ENCODE measurements at places on chromosomes 5 and 9.

DNA sequence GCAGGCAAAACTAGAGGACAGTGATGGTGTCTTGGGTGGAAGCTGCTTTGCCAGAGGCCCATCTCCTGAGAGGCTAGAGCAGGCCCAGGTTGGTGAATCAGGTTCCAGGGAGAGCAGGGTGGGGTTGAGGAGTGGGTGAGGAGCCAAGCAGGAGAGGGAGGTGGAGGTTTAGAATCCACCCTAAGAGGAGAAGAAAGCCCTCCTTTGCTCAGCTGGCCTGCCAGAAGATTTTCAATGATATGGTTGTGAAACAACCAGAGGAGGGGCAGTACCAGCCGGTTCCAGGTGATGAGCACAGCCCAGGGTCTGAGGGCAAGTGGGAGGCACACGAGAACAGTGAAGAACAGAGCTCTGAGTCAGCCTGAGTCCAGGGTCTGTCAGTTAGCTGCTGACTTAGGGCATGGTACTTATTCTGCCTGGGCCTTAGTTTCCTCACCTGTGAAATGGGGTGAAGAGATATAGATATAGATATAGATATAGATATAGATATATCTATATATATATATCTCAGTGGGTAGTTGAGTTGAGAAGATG, 17.8 kb downstream of the PPARGC1B start:
- DNase-seq: no peak

DNA sequence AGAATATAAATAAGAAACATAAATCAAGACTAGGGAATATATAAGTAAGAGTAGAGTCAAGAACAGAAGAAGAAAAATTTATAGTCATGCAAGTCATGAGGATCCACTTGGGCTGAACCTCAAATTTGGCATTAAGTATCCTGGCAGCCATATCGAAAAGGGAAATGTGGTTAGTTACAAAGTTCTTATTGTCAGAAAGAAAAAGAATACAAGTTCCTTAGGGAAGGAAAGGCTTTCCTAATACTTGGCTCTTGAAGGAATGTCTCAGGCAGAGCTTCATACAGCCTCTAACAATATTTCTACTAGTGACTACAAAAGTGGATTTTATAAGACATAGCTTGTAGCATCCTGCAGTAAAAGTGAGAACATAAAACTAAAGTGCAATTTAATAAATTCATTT, 45.4 kb downstream of the TMEM252 start:
- DNase-seq: no peak

GRCh38 chr9:84140535-84141101, 160.0 kb downstream of the RMI1 start:
- no peak for DNase-seq

GRCh38 chr5:111129938-111130337, 37.8 kb downstream of the WDR36 start:
- no peak for DNase-seq

DNA sequence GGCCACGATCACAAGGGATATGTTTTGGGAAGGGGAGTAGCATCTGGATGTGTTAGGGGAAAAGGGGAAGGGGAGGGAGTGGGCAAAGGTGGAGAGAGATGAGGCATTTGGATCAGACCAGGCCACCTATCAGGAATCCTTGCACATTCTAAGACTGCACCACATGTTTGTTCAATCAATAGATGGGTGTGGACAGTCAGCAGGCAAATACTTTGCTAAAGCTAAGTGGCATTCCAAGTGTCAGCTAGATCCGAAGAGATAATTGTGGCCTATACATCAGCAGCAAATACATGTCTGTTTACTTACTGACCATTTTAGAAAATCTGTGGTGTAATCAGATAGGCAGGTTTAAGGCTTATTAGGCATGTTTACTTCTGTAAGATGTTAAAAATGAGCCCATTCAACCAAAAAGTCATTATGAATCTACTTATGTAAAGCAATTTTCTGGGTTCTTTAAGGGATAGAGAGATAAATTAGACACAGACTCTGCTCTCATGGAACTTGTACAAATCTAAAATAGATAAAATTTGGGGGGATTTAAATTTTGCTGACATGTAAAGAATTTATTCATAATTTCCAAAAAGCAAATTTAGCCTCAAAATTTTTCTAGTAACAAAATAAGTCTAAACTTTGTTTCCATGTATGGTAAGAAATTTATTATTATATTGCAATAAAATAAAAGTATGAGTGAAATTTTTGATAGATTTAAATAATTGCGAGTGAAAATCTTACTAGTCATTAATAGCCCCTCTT, 107.3 kb downstream of the SNCAIP start:
- DNase-seq: no peak

GRCh38 chr9:96085491-96086143, 210.1 kb downstream of the ERCC6L2 start:
- no peak for DNase-seq

DNA sequence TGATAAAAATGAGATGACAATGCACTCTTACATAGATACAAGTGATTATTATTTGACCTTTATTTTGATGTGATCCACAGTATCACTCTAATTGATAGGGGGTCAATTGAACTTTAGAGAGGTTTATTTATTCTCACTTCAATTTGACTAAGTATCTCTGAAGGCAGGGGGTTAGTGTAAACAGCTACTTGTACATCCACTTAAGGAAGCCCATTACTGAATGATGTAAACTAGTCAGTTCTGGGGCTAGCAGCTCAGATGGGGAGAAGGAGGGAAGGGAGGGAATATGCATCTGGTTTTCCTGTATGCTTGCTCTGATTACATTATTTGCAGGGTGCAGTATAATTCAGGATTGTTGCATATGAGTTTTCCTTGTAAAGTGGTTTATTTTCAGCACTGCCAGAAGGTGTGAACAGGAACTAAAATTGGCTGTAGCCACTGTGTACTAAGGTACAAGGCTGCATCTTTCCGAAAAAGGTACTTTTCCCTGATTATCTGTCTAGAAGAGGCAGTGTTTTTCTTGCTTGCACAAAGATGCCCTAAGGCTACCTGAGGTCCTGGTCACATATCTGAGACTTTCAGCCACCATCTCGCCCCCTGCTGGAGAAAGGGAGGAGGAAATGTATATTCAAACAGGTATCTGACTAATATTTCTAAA, 51.2 kb downstream of the MRPS27 start:
- no peak for DNase-seq
